COLO829 (cell line): ENCODE measurements at places on chromosomes 4 and X.
A peak's percentile ranks its signal among the peaks of the same experiment; 100 is the strongest.

DNA sequence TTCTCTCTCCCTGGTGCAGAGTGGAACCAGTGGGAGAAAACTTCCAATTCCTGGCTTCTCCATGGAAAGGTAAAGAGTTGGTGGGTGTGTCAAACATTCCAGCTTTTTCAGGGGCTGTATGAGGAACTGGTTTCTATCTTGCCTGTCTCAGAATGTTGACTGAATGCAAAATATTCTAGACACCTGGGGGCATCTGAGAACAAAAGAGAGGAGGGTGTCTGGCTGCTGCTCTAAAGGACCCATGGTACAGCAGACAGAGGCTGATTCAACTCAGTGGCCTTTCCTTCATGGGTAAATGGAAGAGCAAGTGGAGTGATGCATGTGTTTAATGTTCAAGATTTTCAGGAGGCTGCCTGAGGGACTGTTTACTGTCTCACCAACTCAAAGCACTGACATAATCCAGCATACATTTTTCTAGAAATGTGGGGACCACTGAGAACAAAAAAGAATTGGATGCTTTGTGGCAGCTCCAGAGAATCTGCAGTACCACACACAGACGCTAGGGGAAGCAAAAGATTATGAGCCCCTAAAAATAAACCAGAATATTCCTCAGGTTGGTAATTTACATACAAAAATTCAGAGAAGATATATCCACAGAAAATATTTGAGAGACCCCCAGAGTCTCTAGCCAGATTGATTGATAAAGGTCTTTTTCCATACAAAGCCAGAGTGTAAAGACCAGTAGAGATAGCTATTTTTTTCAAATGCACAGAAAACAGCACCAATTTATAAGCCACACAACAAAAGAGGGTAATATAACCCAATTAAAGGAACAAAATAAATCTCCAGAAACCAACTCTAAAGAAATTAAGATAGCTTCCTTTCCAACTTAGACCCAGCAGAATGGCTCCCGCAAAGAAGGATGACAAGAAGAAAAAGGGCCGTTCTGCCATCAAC, 48.0 kb upstream of the STARD8 start:
- DNase-seq, result peak; percentile 2

DNA sequence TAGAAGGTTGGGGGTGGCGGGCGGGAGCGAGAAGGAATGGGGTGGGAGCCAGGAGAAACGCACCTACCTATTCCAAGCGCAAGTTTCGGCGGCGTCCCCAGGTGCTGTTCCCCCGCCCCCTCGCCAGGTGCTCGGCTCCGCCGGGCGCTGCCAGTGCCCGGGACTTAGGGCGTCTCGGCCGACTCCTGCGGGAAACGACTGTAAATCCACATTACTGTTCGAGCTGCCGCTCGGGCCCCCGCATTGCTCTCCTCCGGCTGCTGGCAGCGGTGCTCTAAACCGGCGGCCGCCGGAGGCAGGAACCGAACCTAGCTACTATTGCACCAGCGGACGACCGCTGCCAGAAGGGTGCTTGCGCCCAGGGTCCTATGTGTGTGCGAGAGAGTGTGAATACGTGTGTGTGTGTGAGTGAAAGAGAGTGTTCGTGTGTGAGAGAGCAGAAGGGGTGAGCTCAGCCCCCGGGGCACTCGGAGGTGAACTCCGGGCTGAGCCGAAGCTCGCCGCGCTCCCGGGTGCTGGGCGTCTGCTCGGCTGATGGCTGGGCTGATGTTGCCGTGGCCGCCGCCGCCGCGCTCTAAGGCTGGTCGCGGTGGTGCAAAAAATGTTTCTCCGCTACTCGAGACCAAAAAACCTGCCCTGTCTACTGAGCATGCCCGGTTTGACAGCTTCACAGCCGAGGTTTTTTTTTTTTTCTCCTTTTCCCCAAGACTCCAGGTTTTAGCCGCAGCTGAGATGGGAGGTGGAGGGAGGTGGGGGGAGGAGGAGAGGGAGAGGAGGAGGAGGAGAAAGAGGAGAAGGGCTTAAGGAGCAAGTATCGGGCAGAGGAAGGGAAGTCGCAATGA, 115.7 kb upstream of the TEX13C start:
- peak; percentile 12 for DNase-seq

DNA sequence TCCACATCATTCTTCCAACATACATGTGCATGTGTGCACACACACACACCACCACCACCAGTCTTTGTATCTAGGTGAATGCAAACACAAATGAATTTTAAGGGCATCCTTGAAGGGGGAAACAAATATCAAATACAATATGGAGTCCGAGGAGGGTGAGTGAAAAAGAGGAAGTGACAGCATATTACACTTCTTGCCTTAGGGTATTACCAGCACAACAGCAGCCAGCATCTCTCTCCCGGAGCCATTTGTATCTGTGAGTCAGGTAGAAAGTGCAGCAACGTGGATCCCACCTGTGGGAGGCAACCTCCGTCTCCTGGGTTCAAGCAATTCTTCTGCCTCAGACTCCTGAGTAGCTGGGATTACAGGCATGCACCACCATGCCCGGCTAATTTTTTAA, 483.2 kb downstream of the SMARCA1 start:
- no peak for DNase-seq

DNA sequence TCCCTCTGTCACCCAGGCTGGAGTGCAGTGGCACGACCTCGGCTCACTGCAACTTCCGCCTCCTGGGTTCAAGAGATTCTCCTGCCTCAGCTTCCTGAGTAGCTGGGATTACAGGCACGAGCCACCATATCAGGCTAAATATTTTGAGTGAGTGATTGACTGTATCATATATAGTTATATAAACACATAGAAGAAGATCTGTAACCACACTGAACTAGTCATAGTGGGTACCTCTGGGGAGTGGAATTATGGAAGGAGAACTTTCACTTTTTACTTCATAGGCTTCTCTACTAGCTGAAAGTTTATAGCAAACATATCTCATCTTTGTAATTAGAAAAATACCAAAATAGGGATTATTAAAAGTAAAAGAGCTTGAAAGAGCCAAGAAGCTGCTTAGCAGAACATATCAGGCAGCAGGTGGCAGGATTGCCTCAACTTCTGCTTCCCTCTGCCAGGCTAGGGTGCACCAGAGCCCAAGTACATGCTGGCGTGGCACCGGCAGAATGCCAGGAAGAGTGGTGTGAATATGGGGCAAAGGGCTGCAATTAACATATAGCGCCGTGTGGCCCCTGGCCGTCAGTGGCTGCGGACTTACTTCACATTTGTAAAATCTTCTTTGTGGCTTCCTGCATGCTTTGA, 39.5 kb upstream of the CD40LG start:
- DNase-seq, result peak; percentile 25

GRCh38 chr4:79300280-79300679, 25.6 kb downstream of the NAA11 start:
- DNase-seq, result no peak

- no peak for DNase-seq
These were observed 179.5 kb downstream of the CEP135 start for GRCh38 chr4:56128213-56128612.

DNA sequence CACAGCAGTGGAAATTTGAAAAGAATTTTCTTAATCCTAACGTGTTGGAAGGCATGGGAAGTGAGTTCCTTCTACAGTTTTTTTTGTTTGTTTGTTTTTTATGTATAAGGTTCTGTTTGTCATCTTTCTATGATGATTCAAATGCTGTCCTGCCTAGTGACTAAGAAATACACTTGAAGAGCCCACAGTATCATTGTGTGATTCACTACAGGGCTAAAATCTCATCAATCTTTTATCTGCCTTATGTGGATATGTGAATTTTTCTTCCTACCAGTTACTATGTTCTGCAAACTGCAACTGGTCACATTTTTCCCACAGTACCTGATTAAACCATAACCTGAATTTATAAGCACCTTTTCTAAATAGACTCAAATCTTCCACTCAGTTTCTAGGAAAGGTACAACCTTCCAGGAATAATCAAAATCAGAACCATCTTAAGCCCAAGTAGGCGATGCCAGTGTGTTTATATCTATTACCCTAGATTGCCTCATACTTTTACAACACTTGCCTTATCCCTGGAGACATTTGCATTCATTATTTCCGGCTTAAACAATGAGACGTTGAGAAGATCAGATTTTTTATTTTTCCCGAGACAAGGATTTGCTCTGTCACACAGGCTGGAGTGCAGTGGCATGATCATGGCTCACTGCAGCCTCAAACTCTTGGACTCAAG, 214.6 kb upstream of the GALNT7 start:
- DNase-seq, result peak; percentile 86

DNA sequence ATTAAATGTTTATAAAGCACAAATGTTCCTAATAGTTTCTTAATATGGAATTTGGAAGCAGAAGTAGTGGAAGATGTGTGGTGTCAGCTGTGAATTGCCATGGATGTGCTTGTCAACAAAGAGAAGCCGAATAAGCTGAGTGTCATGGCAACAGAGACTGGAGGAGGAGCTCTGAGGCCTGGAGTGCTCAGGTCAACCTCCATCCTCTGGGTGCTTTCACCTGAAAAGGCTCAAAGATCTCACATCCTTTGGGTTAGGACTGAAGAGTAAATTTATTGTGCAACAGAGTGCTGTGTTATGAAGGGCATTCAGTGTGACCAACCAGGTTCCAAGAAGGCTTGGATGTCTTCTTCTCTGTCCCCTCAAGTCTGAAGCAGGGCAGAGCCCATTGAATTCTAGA, 18.7 kb downstream of the SGMS2 start:
- DNase-seq, result no peak

DNA sequence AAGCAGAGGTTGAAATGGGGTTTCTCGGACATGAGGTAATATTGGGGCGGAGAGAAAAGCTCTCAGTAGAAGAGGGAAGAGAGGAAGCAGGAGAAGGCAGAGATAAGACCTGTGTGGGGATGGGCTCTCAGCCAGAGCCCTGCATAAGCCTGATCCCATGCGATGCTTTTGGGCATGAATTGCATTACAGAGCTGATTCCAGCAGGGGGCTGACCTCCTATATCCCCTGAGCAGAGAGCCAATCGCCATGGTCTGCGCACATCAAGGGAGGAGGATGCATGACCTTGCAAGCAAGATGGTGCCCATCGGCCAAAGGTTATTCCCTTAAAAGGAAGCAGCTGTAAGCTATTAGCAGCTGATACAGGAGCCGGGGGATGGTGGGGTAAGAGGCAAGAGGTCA, 7.6 kb downstream of the ANOS1 start:
- DNase-seq, result peak; percentile 2

- DNase-seq, result no peak
These were observed 113.0 kb upstream of the VAMP7 start for GRCh38 chrX:155767876-155768769.

GRCh38 chr4:68592673-68593072, 16.6 kb upstream of the UGT2B17 start:
- no peak for DNase-seq

DNA sequence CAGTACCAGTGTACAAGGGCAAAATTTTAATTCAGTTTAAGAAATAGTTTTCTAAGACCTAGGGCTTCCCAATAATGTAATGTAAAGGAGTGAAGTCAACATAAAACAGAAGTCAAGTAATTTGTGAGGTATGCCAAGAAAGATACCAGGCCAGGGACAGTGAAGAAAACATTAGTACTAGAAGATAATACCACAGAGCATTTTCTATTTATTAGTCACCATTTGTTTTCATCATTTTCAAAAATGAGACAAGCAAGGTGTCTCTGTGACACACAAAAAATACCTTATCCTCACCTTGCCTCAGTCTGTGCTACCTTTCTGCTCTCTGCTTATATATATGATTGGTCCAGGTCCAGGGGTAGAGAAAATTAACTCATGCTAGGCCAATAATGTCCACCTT, 46.8 kb downstream of the VEGFC start:
- no peak for DNase-seq

- DNase-seq, result peak; percentile 46
These were observed 270.1 kb upstream of the LDB2 start for GRCh38 chr4:17168571-17168970.

DNA sequence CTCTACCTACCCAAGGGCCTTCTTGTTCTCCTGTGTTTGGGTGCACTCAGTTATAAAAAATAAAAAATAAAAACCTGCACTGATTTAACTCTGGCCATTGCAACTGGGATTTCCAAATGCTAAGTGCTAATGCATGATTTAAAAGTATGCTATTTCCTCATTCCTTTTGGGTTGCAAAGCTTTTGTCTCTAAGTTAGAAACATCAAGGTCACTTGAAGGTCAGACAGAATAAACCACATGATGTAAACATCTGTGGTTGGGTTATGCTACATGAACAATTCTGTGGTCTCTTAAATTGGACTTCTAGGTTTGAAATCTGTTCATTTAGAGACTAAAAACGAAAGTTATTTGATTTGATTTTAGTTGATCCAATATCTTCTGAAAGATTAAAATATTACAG, 1547.4 kb upstream of the TENM3 start:
- no peak for DNase-seq

DNA sequence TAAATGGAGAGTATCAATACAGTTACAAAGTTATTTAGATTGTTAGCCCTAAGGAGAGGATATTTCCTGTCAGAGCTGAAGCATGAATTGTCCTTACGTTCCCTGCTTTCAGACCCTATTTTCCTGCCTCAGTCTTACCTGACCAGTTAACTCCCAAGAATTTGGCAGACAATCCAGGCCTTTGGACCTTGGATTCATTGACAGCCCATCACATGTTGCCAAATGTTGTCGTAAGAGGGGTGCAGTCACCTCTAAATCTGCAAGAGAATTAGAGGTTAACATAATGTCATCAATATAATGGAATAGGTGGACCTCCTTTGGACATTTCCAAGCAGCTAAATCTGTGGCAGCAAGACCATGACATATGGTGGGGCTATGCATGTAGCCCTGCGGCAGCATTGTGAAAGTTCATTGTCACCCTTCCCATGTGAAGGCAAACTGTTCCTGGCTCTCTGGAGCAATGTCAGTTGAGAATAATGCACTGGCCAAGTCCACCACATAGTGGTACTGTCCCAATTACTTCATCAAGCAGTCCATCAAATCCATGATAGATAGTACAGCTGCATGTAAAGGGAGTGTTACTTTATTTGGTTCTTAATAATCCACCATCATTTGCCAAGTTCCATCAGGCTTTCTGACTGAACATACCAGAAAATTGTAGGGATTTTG, 1137.0 kb upstream of the POU3F4 start:
- no peak for DNase-seq

- DNase-seq, result peak; percentile 62
These were observed 33.8 kb downstream of the PPARGC1A start for GRCh38 chr4:23855912-23856605.

DNA sequence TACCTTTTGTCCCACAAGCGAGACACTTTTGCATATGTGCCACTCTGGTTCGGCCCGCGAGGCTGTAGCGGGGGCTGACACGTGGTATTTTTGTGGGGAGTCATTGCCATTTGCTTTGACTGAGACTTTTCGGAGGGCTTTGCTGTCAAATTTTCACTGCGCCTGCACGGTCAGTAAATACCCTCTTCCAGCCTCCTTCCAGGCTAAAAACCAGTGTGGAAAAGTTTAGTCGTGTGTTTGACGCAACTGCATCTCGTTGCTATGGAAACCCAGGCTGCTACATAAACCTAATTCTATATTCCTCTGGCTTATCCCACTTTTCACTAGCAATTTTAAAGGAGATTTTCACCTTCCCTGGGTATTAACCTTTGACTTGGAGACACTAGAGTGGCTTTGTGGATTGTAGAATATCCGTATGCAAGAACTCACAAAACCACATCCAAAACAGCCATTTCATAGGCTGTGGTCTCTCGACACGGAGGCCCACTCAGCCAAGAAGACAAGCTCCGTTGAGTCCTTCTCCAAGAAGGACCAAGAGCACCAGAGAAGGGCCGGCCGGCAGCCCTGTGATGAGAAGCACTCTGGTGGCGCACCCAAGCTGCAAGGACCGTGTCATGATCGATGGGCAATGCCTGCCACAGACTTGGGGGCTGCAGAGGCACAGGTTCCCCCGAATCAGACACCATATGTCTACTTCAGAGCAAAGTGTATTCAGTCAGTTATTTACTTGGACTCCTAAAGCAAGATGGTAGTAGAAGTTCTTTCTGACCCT, 38.4 kb upstream of the ENPP6 start:
- DNase-seq, result no peak

- no peak for DNase-seq
These were observed at the start of gene SERTM2 for GRCh38 chrX:111511477-111511876. Gene SERTM2, plus strand, starts transcription at chrX:111511645. Its CDS starts 7,213 bp downstream, at chrX:111518858.
